ENCODE measurements at places on chromosomes 4 and X.

GRCh38 chr4:958314-958665 lies 15.1 kb downstream of the DGKQ start:
- peaks cover 5% of the 10 kb centered on the region for H3K4me1 ChIP-seq
- no peak overlapping the region for H3K27ac ChIP-seq
- H3K36me3 ChIP-seq, result peaks cover 85% of the 10 kb centered on the region
- H3K4me3 ChIP-seq, result no peak overlapping the region
- no peaks in the 10 kb centered on the region for H3K27me3 ChIP-seq
- DNase-seq, result no peak

DNA sequence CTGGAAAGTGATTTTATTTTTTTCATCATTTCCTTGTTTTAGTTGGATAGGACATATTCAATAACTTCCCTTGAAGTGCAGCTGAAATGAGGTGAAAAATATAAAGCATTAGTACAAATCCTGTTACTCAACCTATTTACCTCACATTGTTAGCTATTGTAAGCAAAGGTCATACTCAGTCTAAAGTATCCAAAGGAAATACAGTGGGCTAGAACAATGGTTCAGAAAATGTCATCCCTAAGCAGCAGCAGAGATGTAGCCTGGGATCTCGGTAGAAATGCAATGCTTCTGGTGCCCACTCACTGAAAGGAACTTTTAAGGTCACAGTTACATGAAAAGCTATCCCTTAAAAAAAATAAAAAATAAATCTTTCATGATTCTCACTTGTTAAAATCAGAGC lies 300.6 kb downstream of the PPP4R3C start:
- DNase-seq, result no peak
- no peaks in the 10 kb centered on the region for H3K27me3 ChIP-seq
- H3K27ac ChIP-seq, result no peak overlapping the region

GRCh38 chrX:119871245-119871598 lies 311 bp downstream of the RNF113A start:
- no peaks in the 10 kb centered on the region for H3K36me3 ChIP-seq
- no peaks in the 10 kb centered on the region for H3K4me1 ChIP-seq
- no peaks in the 10 kb centered on the region for H3K27me3 ChIP-seq

DNA sequence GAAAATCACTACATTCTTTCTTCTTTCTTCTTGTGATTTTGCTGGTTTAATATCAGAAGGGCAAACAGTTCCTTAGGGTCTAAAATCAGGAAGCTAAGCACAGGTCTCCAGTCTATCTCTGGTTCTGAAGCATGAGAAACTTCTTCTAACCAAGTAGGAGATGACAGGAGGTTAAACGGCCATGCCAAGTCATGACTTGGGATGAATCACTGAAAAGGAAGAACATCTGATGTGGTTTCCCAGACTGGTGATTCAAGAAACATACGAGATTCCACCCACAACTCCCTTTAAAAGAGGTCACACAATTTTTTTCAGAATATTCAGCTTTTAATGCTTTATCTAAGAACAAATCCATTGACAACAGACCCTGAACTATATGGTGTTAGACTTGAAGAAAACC lies 684.0 kb upstream of the PRKX start:
- no peak overlapping the region for H3K27ac ChIP-seq
- no peak overlapping the region for H3K4me3 ChIP-seq
- H3K36me3 ChIP-seq, result no peaks in the 10 kb centered on the region
- H3K4me1 ChIP-seq, result no peaks in the 10 kb centered on the region
- no peaks in the 10 kb centered on the region for H3K27me3 ChIP-seq
- no peak for DNase-seq

DNA sequence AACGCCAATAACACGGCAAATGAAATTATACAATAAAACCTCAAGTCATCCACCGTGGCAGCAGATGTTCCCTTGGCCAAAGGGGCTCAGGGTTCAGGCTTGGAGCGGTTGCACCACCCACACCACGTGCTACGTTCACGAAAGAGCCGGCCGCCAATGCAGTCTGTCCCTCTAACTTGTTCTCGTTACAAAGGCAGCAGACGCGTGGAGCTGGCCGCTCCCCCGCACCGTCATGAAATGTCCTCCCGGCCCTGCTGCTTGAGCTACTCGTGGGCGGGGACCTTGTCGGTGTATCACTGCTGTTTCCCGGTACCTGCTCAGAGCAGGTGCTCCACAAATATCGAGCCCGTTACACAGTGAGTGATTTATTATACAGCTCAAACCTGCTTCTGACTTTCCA lies 36.4 kb upstream of the MAN2B2 start:
- H3K27ac ChIP-seq, result no peak overlapping the region
- H3K36me3 ChIP-seq, result no peaks in the 10 kb centered on the region
- no peaks in the 10 kb centered on the region for H3K4me1 ChIP-seq

DNA sequence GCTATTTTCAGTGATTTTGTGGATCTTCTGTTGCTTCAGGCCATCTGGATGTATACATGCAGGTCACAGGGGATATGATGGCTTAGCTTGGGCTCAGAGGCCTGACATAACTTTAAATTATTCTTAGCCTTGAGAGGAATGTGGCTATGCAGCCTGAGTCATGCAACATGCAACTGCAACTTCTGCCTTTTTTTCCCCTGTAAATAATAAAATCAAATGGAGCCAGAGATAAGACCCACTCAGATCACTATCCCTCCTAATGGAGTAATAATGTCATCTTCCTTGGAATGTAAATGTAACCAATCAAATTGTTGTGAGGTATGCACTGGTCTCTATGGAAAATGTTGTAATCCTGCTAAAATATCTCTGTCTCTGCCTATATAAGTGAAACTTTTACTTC lies 54.9 kb downstream of the MAGEB17 start:
- peak; percentile 52 for DNase-seq
- H3K27ac ChIP-seq, result no peak overlapping the region
- no peaks in the 10 kb centered on the region for H3K36me3 ChIP-seq
- no peaks in the 10 kb centered on the region for H3K4me1 ChIP-seq
- H3K27me3 ChIP-seq, result no peaks in the 10 kb centered on the region

Data from mesenchymal stem cell (in vitro differentiated cells and primary cell).